DMS 273 treated with DMSO at 0.1 percent for 48 hours (cell line): ENCODE measurements at places on chromosomes 7 and 10.

DNA sequence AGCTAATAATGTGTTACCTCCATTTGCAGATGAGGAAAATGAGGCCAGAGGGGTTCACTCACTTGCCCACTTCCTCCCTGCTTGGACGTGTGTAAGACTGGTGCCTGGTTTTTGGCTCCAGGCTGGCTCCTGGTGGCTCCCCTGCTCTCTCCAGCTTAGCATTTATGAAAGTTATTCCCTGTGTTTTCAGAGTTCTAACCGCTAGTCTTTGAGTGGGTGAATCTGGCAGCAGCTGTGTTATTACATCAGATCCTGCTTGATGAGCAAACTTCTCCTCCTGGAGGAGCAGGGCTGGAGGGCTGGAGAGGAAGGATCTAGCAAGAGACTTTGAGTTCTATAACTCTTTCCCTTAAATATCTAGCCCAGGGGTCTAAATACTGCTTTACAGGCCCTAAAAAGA lies 80.9 kb upstream of the AGBL3 start:
- DNase-seq = no peak

- no peak for DNase-seq
Observed at GRCh38 chr7:35424869-35425495, 171.1 kb upstream of the TBX20 start.

GRCh38 chr7:7321681-7322080 lies 139.3 kb downstream of the C1GALT1 start:
- DNase-seq = no peak

- no peak for DNase-seq
Observed at GRCh38 chr10:14304046-14304445, 26.7 kb downstream of the FRMD4A start.

DNA sequence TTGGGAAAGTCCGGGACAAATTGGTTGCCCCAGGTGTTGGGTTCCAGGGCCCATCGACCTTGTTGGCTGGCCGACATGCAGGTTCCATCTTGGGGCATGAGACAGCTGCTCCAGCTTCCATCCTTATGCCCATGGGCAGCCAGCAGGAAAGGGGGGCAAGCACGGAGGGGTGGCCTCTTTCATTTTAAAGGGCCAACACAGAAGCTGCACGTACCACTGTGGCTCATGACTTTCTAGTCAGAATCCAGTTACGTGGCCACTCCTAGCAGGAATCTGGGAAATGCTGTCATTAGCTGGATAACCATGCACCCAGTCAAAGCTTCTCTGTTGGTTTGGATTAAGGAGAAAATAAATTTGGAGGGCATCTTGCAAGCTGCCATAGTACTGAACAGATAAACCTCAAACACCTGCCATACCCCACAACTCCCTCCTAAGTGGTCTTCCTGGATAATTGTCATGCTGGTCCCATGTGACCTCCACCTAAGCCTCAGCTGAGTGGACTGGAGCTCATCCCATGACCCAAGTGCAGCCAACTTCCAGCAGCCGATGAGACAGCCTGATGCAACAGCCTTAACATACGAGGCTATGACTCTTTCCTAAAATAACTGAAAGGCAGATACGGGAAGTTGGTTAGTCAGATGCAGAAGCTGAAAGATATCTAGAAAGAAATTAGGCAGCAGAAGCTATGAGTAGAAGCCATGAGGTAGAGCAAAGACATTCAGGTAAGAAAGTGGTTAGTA lies 21.4 kb upstream of the GSDME start:
- DNase-seq = no peak

DNA sequence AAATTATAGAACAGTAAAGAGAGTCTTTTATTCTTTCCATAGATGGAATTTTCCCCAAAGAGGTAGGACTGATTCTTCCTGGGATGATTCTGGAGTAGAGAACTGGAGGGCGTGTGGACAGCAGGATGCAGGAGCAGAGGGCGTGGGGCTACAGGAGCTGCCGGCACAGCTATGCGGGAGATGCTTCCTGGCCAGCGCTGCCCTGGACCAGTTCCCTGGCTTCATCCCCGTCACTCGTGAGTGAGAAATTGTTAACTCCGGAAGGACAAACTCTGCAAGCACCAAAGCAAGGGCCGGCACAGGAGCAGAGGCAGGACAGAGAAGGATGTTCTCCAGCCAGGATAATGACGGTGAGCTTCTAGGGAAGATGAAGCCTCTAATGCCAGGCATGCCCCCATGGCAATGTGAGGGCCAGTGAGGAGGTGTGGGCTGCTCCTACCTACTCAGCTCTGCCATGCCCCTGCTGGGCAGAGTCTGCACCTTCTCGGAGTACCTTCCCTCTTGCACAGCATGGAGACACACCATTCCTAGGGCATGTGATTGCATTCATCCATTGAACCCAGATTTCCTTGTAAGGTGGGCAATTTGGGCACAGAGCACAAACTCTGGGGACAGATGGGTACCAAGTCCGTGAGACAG lies 760.9 kb upstream of the IGFBP3 start:
- no peak for DNase-seq

GRCh38 chr10:129642427-129642826 lies 175.4 kb downstream of the MGMT start:
- no peak for DNase-seq

- no peak for DNase-seq
Observed at GRCh38 chr10:1923586-1923985, 186.3 kb upstream of the ADARB2 start.

DNA sequence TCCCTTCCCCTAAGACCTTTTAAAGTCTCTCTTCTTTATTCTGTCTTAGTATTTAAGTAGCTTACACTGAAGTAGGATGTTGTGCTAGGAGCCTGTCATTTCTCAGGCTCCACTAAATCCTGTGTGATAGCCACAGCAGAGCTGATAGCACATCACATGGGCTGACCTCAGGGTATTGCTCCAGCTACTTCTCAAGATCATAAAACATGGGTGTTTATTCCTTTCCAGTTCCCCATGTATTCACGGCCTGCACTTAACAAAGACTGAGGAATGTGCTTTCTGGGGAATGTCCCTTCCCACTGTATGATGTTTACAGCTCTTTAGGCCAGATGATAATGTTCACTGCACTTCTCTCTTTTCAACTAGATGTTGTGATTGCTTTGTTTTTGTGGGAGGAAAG lies 1086.8 kb downstream of the KCNMA1 start:
- DNase-seq = no peak

- no peak for DNase-seq
Observed at GRCh38 chr10:24793648-24794379, 70.1 kb upstream of the ARHGAP21 start.

DNA sequence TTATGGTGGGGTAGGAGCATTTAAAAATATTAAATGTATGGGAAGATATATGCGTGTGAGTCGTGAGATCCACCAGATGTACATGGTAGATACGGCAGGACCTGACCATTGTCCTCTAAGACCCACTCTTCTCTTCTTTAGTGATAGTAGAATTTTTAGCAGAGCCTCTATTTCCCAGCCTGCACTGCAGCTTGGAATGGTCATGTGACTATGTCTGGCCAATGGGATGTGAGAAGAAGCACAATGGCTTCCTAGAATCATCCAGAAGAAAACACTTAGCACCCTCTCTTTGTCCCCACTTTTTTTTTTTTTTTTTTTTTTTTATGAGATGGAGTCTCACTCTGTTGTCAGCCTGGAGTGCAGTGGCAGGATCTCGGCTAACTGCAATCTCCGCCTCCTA lies 86.6 kb upstream of the CYTH3 start:
- DNase-seq = no peak

DNA sequence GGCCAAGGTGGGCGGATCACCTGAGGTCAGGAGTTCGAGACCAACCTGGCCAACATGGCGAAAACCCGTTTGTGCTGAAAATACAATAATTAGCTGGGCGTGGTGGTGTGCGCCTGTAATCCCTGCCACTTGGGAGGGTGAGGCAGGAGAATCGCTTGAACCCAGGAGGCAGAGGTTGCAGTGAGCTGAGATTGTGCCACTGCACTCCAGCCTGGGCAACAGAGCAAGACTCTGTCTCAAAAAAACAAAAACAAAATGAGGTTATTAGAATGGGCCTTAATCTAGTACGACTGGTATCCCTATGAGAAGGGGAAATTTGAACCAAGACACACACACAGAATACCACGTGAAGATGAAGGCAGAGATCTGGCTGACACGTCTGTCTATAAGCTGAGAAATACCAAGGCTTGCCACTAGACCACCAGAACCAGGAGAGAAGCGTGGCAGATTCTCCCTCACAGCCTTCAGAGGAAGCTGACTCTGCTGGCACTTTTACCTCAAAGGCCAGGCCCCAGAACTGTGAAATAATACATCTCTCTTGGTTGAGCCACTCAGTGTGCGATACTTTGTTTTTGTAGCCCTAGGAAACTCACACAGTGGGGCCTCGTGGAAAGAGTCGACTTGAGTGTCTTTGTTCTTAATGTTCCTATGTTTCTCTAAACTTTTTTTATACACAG lies 59.6 kb downstream of the TMEM209 start:
- DNase-seq = no peak

DNA sequence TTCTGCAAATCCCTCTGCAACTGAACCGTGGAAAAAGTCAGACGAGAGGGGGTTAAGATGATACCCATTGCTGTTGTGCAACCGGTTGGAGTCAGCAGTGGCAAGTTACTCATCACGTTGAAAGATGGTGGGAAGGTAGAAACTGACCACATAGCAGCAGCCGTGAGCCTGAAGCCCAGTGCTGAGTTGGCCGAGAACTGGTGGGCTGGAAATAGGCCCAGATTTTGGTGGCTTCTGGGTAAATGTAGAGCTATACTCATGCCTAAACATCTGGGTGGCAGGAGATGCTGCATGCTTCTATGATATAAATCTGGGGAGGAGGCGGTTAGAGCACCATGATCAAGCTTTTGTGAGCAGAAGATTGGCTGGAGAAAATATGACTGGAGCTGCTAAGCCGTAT lies 78.6 kb downstream of the ARL5B start:
- DNase-seq = no peak

- peak; percentile 97 for DNase-seq
Observed at GRCh38 chr10:22427890-22428571, 82.7 kb downstream of the SPAG6 start.
